ENCODE measurements at places on chromosomes 4 and X.

GRCh38 chr4:153451911-153452657, 14.1 kb upstream of the TMEM131L start:
- DNase-seq = no peak

DNA sequence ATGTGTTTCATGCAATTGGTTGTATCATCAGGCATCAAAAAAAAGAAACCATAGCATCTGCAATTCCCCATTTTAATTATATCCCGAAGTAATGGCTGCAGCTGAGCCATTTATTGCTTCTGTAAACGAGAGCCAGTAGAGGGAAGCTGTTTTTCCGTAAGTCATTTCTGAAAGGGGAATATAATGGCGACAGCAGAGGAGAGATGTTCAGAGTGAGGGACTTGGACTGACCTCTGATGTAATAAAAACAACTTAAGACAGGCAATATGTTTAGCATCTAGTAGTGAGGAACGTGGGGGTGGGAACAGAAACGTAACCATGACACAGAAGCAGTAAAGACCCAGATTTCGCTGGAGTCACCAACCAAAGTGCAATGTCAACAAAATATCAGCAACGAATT, 31.5 kb upstream of the NAA11 start:
- DNase-seq = no peak

DNA sequence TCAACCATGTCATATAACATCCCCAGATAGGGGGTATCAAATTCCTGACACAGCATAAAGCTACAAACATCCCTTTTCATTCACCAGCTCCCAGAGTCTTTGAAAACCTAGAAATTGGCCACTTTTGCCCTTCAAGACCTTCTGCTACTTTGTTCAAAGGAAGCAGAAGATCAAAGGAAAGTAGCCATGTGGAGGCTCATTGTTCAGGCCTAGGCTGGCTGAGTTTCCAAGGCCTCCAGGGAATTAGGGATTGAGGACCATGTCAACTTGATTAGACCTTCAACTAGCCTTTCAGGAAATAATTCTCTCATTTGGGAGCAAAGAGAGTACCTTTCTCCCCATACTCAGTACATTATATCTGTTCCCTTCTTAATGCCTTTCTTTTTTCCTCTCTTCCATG, 66.8 kb upstream of the ATXN3L start:
- no peak for DNase-seq

DNA sequence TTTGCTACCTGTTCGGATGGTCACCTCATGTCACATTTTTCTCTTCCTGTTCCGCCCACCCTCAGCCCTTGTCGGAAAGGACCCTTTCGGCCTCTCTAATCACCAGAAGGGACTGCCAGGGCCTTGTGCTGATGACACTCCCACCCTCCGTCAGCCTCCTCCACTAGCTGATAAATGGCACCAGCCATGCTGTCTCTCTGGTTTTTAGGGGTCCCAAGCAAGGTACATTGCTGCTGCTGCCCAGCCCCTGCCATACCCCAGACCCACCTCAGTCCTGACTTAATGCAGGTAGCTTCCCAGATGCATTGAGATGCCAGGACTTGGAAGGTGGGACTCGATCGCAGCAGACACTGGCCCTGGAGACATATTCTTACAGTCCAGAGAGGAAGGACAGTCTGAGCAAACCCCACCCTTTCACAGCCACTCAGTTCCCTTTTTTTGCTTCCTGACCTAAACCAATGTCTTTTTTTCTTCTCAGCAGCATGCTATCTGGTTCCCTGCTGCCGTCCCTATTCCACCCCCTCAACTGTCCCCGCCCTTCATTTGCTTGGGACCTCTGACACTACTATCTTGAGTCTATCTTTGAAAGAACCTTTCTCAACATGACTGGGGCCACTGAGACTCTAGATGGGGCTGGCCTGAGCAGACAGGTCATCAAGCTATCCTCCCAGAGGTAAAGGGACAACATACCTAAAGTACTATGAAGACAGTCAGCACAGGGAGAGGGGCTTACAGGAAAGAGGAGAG, at the start of gene BTK:
Gene BTK (minus strand): TSS at position 397 of the 747 bp plus-strand sequence. CDS start 10,907 bp downstream, outside the sequence.
- DNase-seq = no peak

DNA sequence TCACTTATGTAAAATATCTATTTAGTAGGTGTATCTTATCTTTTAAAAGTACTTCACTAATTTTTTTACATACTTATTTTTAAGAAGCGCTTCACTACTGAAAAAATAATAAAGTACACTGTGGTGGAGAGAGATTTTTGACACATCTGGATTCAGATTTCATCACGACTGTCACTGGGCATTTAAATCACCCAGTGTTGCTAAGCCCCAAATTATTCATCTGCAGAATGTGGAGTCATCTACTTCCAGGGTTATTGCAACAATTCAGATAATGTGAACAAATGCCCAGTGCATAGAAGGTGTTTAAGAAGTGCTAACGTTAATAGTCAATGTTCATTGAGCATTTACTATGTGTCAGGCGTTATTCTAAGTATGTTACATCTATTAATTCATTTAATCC, 41.8 kb downstream of the AASDH start:
- no peak for DNase-seq

DNA sequence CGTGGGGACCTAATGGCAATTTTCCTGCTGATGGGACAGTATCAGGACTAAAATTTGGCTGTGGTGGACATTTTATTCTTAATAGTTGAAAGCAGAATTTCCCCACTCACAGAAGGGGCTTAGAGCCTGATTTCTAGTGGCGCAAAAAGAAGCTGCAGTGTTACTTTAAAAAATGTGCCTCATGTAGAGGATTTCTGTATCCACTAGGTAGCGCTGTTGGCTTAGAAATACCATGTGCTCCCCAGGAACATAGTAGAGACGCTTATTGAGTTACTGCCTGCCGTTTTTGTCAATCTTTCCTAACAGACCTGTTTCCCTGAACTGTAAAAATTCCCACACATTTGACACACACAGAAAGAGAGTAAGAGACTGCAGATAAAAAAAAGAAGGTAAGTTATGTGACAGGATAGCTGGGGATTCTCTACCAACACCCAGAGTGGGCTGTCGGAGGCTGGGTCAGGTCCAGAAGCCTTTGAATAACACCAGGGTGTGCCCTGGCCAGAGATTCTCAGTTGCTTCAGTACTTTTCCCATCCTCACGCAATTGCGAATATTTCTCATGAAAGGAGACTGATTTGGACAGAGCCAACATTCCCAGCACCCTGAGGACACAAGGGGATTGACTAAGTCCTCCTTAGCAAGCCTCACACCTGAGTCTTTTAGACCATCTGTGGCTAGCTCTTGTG, 88.4 kb downstream of the ZXDA start:
- DNase-seq = peak; percentile 13

- DNase-seq = no peak
These were observed 124.5 kb downstream of the PDLIM5 start for GRCh38 chr4:94576210-94576609.

DNA sequence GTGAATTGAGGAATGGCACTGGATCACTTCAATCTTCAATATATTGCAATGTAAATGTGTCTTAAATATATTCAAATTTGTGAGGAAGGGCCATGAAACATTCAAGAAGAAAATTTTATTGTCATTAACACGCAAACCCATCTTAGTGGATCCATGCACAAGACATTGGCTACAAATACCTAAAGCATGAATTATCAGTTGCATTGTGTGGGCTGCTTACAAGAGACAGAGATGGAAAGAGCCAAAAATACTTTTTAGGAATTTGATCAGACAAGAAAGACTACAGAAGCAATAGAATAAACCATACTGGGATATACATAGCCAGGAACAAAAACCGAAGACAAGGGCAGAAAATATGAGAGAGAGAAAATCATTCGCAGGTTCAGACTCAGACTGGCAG, 616.2 kb upstream of the GRIA3 start:
- DNase-seq = no peak

GRCh38 chr4:153733751-153734448, 25.9 kb downstream of the RNF175 start:
- no peak for DNase-seq

DNA sequence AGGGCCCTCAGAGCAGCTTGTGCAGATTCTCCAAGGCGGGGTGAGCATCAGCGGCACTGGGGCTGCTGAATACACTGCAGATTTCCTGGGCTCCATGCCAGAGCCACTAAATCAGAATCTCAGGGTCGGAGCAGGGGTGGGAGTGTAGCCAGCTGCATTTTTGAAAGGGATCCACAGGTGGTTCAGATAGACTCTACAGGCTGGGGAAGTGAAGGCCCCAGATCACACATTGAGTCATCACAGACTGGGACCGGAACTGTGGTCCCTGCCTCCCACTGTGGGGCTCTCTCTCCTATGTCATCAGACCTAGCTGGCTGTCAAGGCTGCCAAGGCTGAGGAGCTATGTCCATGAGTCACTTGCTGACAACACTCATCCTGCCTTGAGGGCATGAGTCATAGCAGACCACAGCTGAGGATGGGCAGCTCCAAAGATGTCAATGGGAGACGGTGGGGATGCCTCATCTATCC, 162.3 kb upstream of the MAMLD1 start:
- peak; percentile 36 for DNase-seq

- no peak for DNase-seq
These were observed 141.1 kb upstream of the HHIP start for GRCh38 chr4:144504883-144505282.

- no peak for DNase-seq
These were observed 177.3 kb upstream of the PABPC5 start for GRCh38 chrX:91257388-91257787.

GRCh38 chr4:91448668-91449330, 855.0 kb upstream of the GRID2 start:
- DNase-seq = no peak

GRCh38 chrX:3443184-3443583, 96.7 kb upstream of the MXRA5 start:
- DNase-seq = no peak

DNA sequence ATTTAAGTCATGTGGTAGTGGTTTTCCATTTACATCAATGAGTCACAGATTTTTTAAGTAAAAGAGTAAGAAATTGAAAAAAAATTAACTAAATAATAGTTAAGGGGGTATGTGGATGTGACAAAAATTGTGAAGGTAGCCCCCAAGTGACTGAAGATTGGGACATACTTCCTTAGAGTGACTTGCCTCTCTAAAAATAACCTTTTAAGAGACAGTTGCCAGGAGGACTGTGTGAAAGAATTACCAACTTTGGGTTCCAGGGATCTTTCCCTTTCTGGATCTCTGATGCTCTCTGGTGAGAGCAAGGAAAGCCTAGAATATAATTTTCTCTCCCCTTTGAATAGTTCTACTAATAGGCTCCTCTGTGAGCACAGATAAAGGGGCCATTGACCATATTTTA, 42.7 kb downstream of the NHSL2 start:
- DNase-seq = no peak

DNA sequence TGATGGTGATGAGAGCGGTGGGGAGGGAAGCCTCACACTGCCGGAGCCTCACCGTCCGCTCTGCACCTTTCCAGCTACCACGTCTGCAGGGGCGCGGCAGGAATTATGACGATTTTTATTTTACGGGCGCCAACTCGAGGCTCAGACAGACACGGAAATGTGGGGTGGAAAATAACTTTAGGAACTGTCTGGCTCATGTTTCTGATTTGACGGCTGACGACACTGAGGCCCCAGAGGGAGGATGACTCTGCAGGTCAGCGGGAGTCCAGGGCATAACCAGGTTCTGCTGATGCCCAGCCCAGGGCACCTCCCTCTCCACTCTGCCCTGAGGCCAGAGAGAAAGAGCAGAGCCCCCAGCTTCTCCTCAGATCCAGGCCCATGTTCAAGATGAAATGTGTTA, 43.9 kb downstream of the C4orf50 start:
- no peak for DNase-seq

DNA sequence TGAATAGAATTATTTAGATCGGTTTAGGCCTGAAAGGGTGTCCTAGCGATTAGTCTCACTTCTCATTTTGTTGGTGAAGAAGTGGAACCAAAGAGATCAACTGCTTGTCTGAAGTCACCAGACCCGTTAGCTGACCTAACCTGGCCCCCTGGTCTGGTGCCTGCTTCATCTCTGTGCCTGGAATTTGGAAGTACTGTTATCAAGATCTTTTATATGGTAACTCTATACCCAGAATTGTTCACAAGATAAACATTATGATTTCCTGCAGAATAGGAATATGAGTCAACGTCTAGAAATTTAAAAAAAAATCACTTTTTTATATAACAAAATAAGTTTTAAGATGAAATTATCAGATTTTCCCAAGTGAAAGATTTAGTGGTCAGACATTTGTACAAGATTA, 37.2 kb downstream of the LRP2BP start:
- no peak for DNase-seq

- DNase-seq = no peak
These were observed 30.1 kb upstream of the TMEM154 start for GRCh38 chr4:152709675-152710438.

DNA sequence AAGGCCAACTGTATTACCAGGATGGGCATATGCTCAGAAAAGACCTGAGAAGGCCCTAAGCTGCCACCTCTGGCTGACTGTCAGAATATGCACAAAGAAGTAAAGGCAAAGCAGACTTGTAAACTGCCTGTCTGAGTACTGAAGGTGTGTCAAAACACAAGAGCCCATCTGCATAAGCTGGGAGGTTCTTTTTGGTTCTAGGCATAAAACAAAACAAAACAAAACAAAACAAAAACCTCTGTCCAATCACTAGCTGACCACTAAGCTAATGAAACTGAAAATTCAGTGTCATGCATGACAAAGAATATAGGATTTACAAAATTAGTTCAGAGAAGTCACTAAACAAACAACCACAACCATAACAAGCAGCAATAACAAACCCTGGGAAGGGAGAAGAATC, 20.6 kb downstream of the SH3D19 start:
- DNase-seq = no peak

GRCh38 chrX:153340111-153340510, 6.2 kb downstream of the ZNF275 start:
- no peak for DNase-seq

DNA sequence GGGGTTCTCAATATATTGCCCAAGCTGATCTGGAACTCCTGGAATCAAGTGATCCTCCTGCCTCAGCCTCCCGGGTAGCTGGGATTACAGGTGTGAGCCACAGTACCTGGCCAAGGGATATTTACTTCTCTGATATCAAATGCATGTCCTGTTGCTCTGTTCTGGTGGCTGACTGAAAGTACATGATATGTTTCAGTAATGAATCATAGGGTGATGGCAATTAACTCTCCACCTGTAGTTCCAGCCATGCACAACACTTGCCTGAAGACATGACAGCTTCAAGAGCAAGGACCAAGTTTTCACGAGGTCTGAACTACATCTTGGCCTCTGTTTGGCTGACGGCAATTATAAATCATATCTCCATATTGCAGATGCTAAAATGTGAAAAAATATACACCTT, 9.1 kb downstream of the ZCCHC4 start:
- no peak for DNase-seq

GRCh38 chr4:8033829-8034528, 94.3 kb upstream of the AFAP1 start:
- DNase-seq = no peak

DNA sequence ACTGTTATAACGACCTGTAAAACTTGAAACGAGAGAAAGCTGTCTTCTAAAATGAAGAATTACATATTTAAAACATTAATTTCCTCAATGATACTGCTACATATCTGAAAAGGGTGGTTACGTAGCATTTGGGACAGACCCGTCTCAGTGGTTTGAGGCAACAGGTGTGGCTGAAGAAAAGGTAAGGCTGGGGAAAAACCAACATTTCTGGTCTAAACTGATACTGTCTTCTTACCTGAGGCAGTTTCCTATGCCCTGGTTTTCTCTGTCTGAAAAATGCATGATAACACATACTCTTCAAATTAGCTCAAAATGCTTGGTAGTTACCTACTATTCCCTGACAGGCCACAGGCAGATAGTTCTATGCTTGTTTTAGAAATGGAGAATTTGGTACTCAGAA, 30.4 kb downstream of the PLS3 start:
- no peak for DNase-seq

GRCh38 chrX:53072418-53073114, 9.6 kb upstream of the TSPYL2 start:
- no peak for DNase-seq

Data from activated CD4-positive, alpha-beta T cell treated with anti-CD3 and anti-CD28 coated beads for 24 hours (primary cell).